Fibroblast of skin of left quadriceps (primary cell): ENCODE measurements at places on chromosomes 4 and X.

DNA sequence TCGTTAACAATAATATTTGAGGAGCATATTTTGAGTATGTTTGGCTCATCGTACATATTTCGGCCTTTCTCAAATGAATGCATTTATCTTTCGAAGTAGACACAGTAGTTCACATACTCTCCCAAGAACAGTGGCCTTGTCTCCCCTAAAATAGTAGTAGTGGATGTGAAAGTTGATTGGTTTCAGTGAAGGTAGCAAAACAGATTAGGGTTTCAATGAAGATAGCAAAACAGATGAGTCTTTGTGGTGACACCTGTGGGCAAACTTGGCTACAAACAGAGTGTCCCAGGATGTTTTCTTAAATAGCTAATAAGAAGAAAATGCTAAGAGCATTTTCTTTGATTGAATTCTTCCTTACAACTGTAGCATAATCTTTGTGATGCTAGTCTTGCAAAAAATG, 67.0 kb downstream of the USP9X start:
- no peak for DNase-seq

DNA sequence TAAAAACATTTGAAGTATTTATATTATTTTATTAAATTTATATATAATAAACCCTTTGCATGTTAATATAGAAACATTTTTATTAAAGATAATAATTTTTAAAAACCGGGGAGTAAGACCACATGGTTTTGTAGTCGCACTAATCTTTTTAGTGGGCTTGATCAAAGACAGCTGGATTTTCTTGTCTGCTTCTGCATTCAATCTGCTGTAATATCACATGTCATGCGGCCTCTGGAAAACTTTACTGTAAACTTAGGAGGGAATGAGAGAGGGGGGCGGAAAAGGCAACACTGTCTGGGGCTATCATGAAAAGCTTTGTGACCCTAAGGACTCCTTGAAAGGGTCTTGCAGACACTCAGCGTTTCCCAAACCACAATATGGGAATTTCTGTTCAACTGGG, 62.8 kb upstream of the NLGN4X start:
- no peak for DNase-seq

GRCh38 chrX:7077241-7078230, 70.0 kb upstream of the STS start:
- DNase-seq = no peak

GRCh38 chr4:139528377-139529005, 27.5 kb downstream of the SETD7 start:
- DNase-seq = peak; percentile 67

- DNase-seq = no peak
Measured at GRCh38 chr4:6011686-6012085, 6.5 kb downstream of the C4orf50 start.

DNA sequence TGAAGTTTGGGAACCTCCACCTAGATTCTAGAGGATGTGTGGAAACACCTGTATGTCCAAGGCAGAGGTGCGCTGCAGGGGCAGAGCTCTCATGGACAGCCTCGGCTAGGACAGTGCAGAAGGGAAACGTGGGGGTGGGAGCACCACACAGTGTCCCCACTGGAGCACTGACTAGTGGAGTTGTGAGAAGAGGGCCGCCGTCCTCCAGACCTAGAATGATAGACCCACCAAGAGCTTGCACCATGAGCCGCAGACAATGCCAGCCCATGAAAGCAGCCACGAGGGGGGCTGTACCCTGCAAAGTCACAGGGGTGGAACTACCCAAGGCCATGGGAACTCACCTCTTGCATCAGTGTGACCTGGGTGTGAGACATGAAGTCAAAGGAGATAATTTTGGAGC, 274.5 kb upstream of the FMR1 start:
- no peak for DNase-seq

- no peak for DNase-seq
Measured at GRCh38 chrX:68284281-68284904, 148.9 kb downstream of the OPHN1 start.

DNA sequence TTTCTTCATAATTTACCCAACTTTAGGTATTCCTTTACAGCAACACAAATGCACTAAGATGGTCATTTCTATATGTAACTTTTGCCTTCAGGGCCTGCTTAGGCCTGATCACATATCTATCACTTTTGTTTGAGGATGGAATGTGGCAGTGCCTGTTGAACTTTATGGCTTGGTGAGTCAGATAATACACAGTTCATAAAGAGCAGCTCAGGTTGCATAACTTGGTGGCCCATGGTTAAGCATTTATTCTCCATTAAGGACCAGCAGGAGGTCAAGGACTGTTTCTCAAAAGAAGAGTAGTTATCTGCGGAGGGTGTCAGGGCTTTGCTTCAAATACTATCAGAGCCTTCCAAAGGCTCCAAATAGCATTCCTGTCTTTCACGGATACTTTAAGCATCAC, 124.1 kb upstream of the PDHA2 start:
- DNase-seq = no peak
